Suprapubic skin (tissue), 4 donors: ENCODE measurements at places on chromosomes 5 and 9. TPM values are rescaled to one million over a fixed set of nuclear protein-coding genes. Genes with fewer than 3 reads are reported as not detected.

Gene SPINK7
- 22.9 TPM for total RNA-seq

DNA sequence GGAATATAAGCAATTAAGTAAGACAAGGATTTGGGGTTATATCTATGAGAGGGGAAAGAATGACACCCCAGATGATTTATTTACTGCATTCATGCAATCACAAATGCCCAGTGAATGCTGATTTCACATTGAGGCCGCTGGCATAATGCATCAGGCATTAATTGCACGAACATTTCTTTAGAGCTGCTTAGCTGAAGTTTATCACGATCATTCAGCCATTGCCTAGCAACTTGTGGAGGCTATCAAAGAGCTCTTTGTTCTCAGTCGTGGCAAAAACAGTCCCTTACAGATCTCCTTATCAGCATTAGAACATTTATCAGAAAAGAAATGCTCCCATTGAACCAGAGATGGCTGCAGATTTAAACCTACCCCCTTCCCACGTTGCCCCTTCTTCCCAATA is 88.7 kb upstream of the PRRC1 start:
- no peak overlapping the region for H3K27ac ChIP-seq
- H3K4me1 ChIP-seq: no peaks in the 10 kb centered on the region
- DNase-seq: no peak

DNA sequence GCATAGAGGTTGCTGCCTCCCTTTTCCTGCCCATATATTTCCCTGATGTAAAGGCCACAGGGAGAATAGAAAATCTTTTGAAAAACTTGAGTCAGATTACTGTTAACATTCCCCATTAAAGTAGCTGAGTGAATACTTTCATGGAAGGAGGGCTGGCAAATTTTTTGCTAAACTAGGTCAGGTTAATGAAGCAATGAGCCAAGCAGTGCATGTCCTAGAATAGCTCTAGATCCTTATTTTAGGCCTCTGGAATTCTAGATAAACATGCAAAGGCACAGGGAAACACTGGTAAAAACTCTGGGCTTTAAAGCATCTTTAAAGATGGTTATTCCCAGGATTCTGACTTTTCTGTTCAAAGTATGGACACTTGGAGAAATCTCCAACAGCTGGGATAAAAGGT is 27.9 kb downstream of the TTC1 start:
- H3K36me3 ChIP-seq: peaks cover 61% of the 10 kb centered on the region
- H3K27ac ChIP-seq: no peak overlapping the region
- H3K4me1 ChIP-seq: no peaks in the 10 kb centered on the region

DNA sequence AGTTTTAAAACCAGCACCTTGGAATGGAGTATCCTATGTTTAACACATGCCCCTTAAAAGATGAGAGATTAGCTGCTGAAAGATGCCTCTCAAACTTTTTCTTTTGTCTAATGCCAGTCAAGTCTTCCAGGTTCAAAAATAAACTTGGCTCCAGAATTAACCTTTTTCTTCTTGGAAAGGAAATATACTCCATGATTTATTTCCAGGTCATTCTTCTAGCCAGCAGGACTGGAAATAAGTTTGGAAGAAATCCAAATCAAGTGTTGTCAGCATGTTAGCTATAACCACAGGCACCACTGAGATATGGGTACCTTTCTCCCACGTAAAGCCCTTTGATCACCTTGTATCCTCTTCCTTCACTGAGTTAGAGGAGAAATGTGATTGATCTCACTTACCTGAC is 56.1 kb downstream of the NLN start:
- H3K4me3 ChIP-seq: no peak overlapping the region
- DNase-seq: no peak
- H3K27ac ChIP-seq: no peak overlapping the region
- H3K27me3 ChIP-seq: no peaks in the 10 kb centered on the region
- no peaks in the 10 kb centered on the region for H3K4me1 ChIP-seq

Gene PCDHB2
- total RNA-seq: 5.4 TPM

Gene PCDHGA8
- 1.6 TPM for total RNA-seq

GRCh38 chr5:73918791-73919221 is 292.8 kb downstream of the ARHGEF28 start:
- peaks cover 7% of the 10 kb centered on the region for H3K4me1 ChIP-seq
- no peaks in the 10 kb centered on the region for H3K36me3 ChIP-seq
- no peak overlapping the region for H3K27ac ChIP-seq
- DNase-seq: no peak

- H3K36me3 ChIP-seq: no peaks in the 10 kb centered on the region
- no peak overlapping the region for H3K4me3 ChIP-seq
- no peak for DNase-seq
- H3K4me1 ChIP-seq: peaks cover 11% of the 10 kb centered on the region
These were observed 39.3 kb upstream of the CDC42SE2 start for GRCh38 chr5:131224387-131225201.

Gene GEMIN5
- 14.7 TPM for total RNA-seq

- H3K27me3 ChIP-seq: no peaks in the 10 kb centered on the region
- H3K36me3 ChIP-seq: no peaks in the 10 kb centered on the region
- H3K27ac ChIP-seq: peak overlapping the region; percentile 1
- H3K4me1 ChIP-seq: peaks cover 26% of the 10 kb centered on the region
- DNase-seq: no peak
These were observed 18.8 kb upstream of the CPEB4 start for GRCh38 chr5:173869316-173869715.
